ENCODE measurements at places on chromosomes 7 and 10.

- no peak for DNase-seq
These were observed 1.9 kb downstream of the DNAH11 start for GRCh38 chr7:21544715-21545114.

- no peak for DNase-seq
These were observed 11.2 kb upstream of the TSPAN14 start for GRCh38 chr10:80442879-80443278.

DNA sequence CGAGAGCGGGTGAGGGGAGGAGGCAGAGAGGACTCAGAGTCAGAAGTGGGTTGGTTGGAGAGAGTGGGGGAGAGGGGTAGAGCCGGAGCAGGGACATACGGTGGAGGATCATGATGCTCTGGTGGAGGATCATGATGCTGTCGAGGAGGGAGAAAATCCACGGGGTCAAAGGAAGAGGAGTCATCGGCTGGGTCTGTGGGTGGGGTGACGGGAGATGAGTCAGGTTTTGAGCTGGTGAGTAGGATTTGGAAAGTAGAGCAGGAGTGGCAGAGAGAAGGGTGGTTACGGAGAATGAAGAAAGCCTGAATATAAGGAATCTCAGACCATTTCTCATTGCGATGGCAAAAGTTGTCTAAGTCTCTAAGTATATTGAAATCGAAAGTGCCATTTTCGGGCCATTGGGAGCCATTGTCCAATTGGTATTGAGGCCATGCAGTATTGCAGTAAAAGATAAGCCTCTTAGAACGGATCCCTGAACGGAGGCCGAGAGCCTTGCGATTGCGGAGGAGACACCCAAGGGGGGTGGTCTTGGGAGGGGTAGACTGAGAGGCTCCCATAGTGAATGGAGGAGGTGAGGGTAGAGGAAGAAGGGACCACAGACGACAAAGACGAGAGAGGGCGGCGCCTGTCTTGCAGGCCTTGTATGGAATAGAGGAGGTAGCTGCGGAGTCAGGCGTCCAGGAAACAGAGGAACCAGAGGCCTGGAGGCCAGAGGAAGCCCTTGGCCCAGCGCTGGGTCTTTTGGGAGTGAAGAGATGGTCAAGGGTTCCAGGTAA, 23.8 kb downstream of the SCIN start:
- no peak for DNase-seq

- DNase-seq: no peak
These were observed 177.7 kb downstream of the SKIDA1 start for GRCh38 chr10:21347785-21348170.

- peak; percentile 98 for DNase-seq
These were observed 702 bp upstream of the KAZALD1 start for GRCh38 chr10:101060951-101061623.

DNA sequence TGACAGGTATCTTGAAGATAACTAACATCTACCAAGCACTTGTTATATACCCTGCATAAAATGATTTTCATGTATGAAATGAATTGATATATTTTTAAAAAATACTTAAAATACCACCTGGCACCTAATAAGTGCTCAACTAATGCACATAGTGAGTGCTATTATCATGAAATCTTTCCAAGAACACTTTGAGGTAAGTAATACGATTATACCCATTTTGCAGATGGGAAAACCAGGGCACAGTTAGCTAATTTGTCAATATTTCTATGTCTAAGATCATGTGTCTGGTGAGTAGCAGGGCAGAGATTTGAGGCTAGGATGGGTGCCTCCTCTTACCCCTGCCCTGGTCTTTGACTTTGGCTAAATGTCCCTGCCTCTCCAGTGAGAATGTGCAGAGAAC, 6.1 kb downstream of the DMBT1 start:
- DNase-seq: no peak

DNA sequence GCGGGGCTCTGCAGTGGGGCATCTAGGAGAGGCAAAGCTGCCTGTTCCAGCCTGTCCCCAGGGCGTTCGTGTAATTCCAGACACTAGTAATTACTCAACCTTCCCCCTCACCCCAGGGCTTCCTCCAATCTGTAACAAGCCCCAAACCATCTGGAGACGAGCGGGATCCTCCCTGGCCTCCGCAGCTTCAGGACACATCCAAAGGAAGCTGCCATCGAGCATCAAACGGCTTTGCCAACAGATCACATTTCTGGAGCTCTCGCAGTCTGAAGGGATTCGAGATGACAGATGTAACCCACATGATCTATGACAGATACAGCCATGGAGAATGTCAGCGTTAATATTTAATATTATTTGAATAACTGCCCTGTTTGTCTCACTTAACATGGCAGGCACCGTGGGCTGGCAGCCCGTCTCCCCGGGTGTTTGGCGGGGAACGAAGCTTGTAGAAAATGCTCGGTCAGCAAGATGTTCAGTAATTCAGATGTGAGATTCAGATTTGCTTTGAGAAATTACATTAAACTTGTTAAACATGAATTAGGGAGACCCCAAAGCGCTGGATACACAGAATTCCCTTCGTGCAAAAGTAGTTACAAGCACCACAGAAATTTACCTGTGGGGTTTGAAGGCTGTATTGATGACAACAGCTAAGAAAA, 108.5 kb upstream of the C7orf33 start:
- no peak for DNase-seq

GRCh38 chr10:19578571-19578970, 237.7 kb upstream of the PLXDC2 start:
- DNase-seq: no peak

- peak; percentile 49 for DNase-seq
These were observed 553.3 kb downstream of the TFEC start for GRCh38 chr7:115477193-115477651.

DNA sequence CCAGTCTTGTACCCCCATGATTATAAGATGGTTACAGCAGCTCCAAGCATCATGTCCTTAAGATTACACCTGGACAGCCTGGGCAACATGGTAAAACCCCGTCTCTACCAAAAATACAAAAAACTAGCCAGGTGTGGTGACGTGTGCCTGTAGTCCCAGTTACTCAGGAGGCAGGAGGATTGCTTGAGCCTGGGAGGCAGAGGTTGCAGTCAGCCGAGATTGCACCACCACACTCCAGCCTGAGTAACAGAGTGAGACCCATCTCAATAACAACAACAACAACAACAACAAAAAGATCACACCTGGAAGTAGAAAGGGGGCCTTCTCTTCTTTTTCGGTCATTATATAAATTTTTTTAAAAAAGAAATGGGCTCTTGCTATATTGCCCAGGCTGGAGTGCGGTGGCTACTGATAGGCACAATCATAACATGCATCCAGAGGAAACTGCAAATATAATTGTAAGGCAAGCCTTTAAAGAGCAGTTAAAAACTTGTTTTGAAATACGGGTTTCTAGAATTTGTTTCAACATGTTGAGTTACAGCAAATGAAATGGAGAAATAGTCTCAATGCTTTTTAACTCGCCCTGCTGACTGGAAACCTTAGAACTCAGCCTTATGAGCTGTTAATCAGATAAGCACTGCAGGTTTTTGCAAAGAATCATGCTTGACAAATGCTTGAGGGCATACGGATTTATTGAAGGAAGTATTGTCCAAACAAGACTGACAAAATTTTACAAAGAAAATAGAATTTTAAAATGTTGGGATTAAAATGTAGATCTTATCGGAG, 4.7 kb upstream of the ENTPD7 start:
- DNase-seq: no peak

GRCh38 chr10:80952436-80952835, 414.7 kb downstream of the SH2D4B start:
- DNase-seq: no peak

GRCh38 chr7:149813254-149814035, 24.7 kb upstream of the ZNF862 start:
- no peak for DNase-seq

DNA sequence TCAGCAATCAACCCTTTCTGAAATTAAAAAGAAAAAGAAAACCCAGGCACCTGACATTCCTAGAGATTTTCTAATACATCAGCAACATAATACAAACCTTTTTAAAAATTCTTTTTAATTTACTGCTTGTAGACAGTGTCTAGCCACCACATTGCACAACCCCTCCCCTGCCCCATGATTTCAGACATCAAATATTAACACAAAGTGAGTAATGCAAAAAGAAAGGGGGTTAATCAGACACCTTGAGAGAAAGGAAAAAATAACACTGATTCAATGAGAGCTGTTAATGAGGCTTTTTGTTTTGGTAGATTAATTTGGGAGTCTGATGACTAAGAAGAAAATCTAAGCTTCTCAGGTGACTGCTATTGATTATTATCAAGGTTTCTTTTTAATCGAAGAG, 55.3 kb downstream of the SLC25A13 start:
- no peak for DNase-seq

- no peak for DNase-seq
These were observed 964.5 kb downstream of the CNTNAP2 start for GRCh38 chr7:147081117-147081516.

GRCh38 chr10:110503528-110504110, 5.9 kb downstream of the DUSP5 start:
- no peak for DNase-seq

DNA sequence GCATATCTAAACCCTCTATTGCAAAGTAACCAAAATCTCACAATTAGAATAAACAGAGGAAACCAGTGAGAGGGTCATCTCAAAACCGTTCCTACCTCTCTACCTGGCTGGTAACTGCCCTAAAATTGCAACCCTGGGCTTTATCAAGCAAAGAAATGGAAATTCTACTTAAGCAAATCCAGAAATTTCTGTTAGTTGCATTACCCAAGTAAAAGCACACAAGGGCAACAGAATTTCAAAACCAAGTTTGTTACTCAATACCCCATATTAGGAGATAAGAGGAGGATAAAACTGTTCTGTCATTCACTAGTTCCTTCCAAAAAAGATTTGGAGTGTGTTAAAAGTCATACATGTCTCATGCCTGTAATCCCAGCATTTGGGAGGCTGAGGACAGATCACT, 195.3 kb downstream of the FAM107B start:
- DNase-seq: no peak

DNA sequence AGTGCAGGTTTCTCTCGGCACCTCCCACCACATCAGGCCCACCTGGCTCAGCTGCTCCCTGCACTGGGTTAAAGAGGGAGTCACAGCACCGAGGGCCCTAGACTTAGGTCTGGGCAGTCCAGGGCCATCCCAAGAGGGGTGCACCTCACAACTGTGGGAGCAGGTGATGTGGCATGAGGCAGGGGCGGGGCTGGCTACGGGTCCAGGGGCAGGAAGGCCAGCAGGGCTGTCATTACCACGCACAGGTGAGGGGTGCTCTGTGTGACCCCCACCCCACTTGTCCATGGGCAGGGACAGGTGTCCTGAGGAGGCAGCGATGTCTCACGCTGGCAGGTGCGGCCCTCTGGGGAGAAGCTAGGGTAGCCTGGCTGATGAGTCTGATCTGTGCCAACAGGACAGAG, 40.5 kb upstream of the DPYSL4 start:
- DNase-seq: no peak

- DNase-seq: peak; percentile 72
These were observed 35.5 kb downstream of the GPRIN2 start for GRCh38 chr10:46520941-46521340.

DNA sequence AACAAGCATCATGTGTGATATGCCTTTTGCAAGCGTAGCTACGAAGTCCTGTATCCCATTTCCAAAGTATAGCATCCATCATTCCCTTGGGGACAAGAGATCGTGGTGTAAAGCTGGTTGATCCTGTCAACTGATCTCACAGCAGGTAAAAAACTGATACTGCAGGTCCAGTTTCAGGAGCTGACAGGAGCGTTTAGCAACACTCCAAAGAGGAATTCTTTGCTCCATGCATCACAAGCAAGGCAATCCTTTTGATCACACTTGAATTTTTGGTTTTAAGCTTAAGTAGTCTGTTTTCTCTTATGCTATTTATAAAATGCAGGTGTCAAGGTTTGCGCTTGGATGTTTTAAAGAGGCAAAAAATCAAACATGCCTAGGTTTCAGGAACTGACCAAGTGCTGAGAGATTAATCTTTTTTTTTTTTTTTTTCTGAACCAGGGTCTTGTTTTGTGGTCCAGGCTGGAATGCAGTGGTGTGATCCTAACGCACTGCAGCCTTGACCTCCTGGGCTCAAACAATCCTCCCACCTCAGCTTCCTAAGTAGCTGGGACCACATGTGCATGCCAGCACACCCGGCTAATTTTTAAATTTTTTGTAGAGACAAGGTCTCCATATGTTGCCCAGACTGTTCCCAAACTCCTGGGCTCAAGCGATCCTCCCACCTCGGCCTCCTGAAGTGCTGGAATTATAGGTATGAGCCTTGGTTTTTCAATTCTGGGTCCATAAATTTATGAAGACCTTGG, 1.8 kb upstream of the ZDHHC4 start:
- no peak for DNase-seq

- no peak for DNase-seq
These were observed 13.5 kb downstream of the GHITM start for GRCh38 chr10:84152769-84153168.

- DNase-seq: no peak
These were observed 106.1 kb downstream of the C10orf90 start for GRCh38 chr10:126564326-126564888.

Data from femur (tissue), 1 donor.